ENCODE measurements at places on chromosomes 1 and 21. TPM values are rescaled to one million over a fixed set of nuclear protein-coding genes. Genes with fewer than 3 reads are reported as not detected.

Gene OLFML3
- 4.9 TPM for total RNA-seq

Gene MAP3K6
- total RNA-seq, result 14.7 TPM

Gene TXLNA
- 53.6 TPM for total RNA-seq

Gene NES
- 13.4 TPM for total RNA-seq

Gene B3GALT2
- 0.49 TPM for total RNA-seq

Gene PRAMEF4
- not detected for total RNA-seq

Gene SERINC2
- total RNA-seq, result 73.0 TPM

Gene OPRD1
- total RNA-seq, result under 0.01 TPM

Gene IPP
- 5.1 TPM for total RNA-seq

Gene ARTN
- not detected for total RNA-seq

Gene NUDT4B
- total RNA-seq, result 15.6 TPM

Gene AGO1
- total RNA-seq, result 17.1 TPM

Gene LORICRIN
- total RNA-seq, result not detected

Gene SIKE1
- 36.7 TPM for total RNA-seq

Gene KCNJ9
- not detected for total RNA-seq

Gene TRAF3IP3
- total RNA-seq, result not detected

Gene KRTAP19-1
- total RNA-seq, result not detected

Gene CDC20
- total RNA-seq, result 358 TPM

Gene CELA3B
- not detected for total RNA-seq

Gene OR2L8
- not detected for total RNA-seq

Gene LCE3E
- not detected for total RNA-seq

Gene DCST1
- total RNA-seq, result not detected

Gene AADACL3
- not detected for total RNA-seq

Gene AMPD1
- total RNA-seq, result not detected

Gene KAZN
- 11.0 TPM for total RNA-seq

Gene SH3BP5L
- 23.7 TPM for total RNA-seq

Gene DMBX1
- total RNA-seq, result not detected

Gene GCSAML
- total RNA-seq, result not detected

Gene NR1I3
- not detected for total RNA-seq

Gene TINAGL1
- 352 TPM for total RNA-seq

Gene CXADR
- total RNA-seq, result 5.9 TPM

Gene HES4
- 85.1 TPM for total RNA-seq

Gene CD164L2
- 0.13 TPM for total RNA-seq

Gene B3GALT5
- total RNA-seq, result 7.5 TPM

Measured in mesangial cell (primary cell).